ENCODE measurements at places on chromosomes 2 and 18.

GRCh38 chr2:178761759-178762371 lies 45.4 kb downstream of the TTN start:
- peak; percentile 63 for DNase-seq

DNA sequence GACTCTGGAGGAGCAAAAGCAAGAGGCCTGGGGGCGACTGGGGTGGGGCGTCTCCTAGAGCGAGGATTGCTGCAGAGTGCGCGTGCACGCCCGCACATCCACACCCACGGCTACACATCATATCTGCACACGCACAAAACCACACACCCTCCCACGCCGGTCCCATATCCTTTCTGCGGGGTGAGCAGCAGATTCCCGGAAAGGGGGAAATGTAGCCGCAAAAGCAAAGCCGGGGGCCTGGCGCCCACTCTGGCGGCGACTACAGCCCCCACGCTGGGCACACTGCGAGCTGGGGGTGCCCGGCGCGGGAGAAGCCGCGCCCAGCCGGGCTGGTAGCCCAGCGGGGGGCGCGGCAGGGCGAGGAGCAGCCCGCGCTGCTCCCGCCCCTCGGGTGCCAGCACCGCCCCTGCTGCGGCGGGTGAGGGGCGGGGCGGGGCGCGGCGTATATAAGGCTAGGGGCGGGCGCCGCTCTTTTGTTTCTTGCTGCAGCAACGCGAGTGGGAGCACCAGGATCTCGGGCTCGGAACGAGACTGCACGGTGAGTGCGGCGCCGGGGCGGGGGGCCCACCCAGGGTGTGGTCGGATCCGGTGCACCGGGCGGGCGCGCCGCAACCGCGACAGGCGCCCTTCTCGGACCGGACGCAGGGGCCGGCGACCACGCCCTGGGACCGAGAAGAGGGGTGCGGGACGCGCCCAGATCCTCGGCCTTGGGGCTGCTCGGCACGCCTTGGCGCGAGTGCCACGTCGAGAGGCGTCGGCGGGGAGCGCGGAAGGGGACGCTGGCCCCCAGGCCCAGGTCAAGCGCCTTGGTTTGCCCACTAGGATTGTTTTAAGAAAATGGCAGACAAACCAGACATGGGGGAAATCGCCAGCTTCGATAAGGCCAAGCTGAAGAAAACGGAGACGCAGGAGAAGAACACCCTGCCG lies at the start of gene TMSB10:
TSS of gene TMSB10 (plus strand) at position 476 of the 927 bp plus-strand sequence.
- peak; percentile 73 for DNase-seq

GRCh38 chr2:60383401-60384143 lies 169.9 kb downstream of the BCL11A start:
- DNase-seq, result no peak

DNA sequence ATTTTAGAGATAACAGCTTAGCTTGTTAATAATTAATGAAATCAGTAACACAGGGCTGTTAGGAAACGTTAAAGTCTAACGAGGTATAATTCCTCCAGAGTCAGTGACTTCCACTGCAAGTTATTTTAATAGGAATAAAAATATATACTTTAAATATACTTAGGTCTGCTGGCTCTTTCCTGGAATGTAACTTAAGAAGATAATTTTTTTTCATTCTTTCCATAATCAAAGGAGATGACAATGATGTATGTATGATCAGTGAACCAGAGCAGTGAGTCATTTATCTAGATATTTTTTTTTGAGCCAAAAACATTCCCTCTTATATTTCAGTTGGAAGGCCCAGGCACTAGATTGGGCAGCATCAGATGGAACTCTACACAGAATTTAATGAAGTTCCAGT lies 104.2 kb upstream of the LYPD1 start:
- DNase-seq, result no peak

- no peak for DNase-seq
These were observed 59.1 kb downstream of the NCK2 start for GRCh38 chr2:105803773-105804172.

- DNase-seq, result no peak
These were observed 3.7 kb downstream of the RTP5 start for GRCh38 chr2:241873081-241873802.

GRCh38 chr2:65107530-65107929 lies 22.4 kb downstream of the RAB1A start:
- no peak for DNase-seq

DNA sequence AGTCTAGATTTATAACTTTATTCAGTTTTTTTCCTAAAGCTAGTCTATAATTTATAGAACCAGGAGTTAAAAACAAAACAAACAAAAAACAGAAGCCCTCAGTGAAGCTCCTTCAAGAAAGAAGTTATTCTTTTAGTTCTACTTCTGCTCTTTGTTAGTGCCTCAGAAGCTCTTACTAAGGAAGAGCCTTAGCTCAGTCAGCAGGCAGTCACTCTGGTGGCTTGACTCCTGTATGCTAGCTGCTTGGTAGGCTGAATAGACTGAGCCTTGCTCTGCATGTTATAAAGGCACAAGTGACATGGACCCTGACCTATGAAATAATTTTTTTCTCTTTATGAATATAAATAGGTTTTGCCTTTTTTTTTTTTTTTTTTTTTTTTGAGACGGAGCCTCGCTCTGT lies 24.8 kb downstream of the NCOA1 start:
- DNase-seq, result no peak

- no peak for DNase-seq
These were observed 8.7 kb downstream of the CFAP221 start for GRCh38 chr2:119552902-119553301.

- DNase-seq, result peak; percentile 13
These were observed 705 bp downstream of the EFR3B start for GRCh38 chr2:25042321-25043240.

DNA sequence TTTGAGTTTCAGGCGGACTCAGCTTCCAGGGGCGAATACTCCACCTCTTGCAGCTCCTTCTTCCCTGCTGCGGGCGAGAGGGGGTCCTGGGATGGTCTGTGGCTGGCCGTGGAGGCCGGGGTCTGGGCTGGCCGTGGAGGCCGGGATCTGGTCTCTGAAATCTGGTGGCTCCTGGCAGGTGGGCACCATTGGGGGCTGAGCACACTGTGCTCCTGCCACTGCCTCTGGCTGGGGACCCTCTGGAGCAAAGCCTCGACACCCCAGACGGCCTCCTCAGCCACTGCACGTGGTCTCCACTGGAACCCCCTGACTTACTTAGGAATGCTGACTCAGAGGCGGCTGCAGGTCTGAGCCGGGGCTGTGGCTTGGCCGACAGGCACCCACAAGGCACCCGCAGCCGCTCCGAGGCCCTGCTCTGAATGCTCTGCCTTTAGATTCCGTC lies 100.1 kb upstream of the ALKAL2 start:
- no peak for DNase-seq

GRCh38 chr2:57093020-57093419 lies 909.2 kb downstream of the CCDC85A start:
- no peak for DNase-seq

- DNase-seq, result no peak
These were observed 30.2 kb downstream of the MAP3K2 start for GRCh38 chr2:127357591-127357990.
